ENCODE measurements at places on chromosomes 4 and X.

DNA sequence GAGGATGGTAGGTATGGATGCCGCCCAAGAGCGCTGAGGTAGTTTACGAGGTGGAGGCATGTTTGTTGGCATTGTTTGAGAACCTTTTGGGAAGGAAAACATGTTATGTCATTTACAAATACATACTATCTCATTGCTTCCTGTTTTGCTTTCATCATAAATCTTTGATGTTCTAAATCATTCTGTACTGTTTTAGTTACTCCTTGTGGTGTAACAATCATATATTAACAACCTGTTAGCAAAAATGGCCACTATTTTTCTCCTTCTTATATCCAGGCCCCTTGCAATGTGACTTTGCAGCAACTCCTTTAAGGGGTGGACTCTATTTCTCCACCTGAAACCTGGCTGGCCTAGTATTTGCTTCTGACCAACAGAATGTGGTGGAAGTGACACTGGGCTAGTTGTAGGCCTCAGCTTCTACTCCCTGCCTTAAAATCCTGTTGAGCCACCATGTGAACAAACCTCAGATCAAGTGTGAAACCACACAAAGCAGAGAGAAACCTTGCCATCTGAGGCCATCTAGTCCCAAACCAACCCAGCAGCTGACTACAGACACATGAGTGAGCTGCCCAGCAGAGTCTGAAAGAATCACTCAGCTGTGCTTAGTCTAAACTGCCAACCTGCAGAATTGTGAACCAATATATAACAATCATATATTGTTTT, 15.8 kb upstream of the CXorf38 start:
- DNase-seq: no peak

DNA sequence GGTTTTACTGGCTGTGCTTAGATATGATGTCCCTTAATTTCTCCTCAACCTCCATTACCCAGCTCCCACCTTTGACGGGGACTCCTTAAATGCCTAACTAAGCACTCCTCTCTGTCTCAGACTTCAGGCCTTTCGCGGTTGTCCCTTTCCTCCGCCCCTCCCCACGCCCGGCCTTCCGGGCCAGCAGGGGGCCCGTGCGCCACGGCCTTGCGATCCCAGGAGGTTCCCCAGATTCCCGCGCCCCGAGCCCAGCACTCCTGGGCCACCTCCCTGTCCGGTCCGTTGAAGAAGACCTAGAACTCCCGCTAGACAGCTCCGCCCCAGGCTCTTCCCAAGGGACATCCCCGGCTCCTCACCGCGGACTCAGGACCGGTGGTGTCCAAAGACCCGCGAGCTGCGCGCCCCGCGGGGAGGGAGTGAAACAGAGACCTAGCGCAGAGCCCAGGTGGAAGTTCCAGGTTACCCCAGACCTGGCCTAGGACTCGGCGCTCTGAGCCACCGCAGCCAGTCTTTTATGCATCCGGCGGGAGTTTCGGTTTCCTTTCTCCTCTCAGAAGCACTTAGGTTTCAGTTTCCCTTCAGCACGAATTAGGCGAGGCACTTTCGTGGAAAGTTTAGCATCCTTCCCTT, at the start of gene DDX60:
Gene DDX60, minus strand, starts transcription at position 487 of the 630 bp plus-strand sequence. CDS start 7,493 bp downstream, outside the sequence.
- DNase-seq: peak; percentile 76

GRCh38 chr4:165761963-165762362, 111.1 kb upstream of the TLL1 start:
- no peak for DNase-seq

- DNase-seq: no peak
Measured at GRCh38 chrX:108245462-108245861, 153.9 kb downstream of the ATG4A start.

- DNase-seq: no peak
Measured at GRCh38 chrX:37754516-37754915, 25.3 kb upstream of the CYBB start.

DNA sequence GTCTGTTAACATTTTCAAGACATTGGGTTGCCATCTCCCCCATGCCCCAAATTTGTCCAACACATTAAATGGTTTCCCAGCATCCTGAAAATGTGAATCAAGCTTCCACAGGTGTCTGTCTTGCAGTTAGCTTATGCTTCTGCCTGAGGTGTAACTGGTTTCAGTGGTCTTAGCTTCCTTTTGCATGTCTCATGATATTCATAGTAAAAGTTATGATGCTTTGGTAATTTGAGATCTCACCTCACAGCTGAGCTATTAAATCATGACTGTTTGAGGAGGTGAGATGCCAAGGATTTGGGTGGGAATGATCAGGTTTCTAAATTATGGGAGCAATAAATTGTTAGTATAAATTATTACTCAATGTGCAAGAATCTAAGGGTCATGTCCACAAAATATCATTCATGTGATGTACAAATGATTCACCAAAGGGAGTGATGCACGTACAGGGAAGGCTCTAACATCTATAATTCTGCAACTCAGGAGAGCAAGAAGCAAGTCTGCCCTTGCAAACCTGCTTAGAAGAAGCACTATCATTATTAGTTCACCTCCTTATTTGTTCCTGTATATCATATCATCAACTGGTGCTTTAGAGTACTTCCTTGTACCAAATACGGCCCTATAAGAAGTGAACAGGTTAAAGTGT, 17.1 kb upstream of the RAI2 start:
- no peak for DNase-seq

DNA sequence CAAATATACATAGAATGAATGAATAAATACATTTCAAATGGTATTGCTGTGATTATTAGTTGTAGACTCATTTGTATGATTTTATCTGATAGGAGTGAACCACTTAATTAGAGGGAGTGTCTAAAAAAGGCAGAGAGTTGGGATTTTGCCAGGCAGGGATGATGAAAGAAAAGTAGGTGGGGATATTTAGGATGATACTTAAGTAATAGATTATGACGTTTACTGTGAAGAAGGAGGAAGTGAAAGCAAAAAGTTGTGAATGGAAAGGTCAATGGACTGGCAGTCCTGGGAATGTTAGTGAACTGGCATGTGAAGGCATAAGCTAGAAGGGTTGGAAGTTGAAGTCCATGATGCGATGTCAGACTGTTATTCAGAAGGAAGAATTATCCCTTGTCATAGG, 917.1 kb downstream of the RAPGEF2 start:
- no peak for DNase-seq

- DNase-seq: no peak
Measured at GRCh38 chrX:126855839-126856524, 36.5 kb downstream of the PRR32 start.

GRCh38 chr4:132992686-132993085, 156.4 kb upstream of the PCDH10 start:
- DNase-seq: peak; percentile 31

All from SK-MEL-5 (cell line).